NCI-H2029 treated with DMSO at 0.1 percent for 48 hours (cell line): ENCODE measurements at places on chromosomes 5 and 9.
A peak's percentile ranks its signal among the peaks of the same experiment; 100 is the strongest.

GRCh38 chr5:41517909-41518308 is 7.5 kb upstream of the PLCXD3 start:
- no peak for DNase-seq

GRCh38 chr5:154477382-154478223 is 424 bp downstream of the HAND1 start:
- no peak for DNase-seq

- DNase-seq: no peak
Observed at GRCh38 chr9:87659534-87660419, 66.1 kb upstream of the CTSL start.

- DNase-seq: no peak
Observed at GRCh38 chr9:111839387-111839786, 44.6 kb upstream of the SHOC1 start.

DNA sequence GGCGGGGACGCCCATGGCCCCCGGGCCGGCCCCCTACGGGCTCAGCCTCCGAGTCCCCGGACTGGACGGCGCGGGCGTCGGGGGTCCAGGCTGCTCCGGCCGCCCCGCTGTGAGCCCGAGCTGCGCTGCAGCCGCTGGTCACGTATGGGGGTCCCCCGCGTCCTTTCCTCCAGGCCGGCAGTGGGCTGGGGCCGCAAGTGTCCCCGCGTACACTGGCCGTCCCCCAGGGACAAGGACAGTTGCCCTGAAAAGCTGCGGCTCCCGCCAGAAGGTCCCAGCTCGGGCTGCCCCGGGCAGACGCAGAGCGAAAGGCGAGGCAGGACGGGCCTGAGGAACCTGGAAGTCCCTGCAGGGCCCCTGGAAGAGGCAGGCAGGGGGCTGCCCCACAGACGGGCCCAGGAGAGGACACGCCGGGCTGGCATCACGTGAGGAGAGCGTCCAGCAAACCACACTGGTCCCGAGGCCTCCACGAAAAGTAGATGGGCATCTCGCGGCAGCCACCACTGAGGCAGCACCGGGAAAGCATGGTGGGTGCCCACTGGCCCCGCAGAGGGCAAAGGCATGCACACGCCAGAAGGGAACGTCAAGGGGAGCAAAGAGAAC is 3.3 kb upstream of the NKD2 start:
- no peak for DNase-seq

DNA sequence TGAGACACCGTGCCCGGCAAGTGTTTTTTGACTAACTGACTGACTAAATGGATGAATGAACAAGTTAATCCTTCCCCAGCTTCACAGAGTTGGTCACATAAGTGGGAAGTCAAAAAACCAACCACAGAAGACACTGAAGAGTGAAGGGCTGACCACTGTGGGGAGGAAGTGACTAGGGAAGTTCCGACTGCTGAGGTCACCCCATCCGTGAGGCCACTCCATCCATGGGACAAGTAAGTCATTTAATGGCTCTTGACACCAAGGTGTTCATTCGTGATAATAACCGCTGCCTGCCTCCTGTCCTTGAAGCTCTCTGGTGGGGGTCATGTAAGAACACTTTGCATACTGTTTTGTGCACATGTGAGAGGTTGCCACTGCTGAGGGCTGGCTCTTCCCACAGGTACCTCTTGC is 22.2 kb upstream of the CXCL14 start:
- DNase-seq: no peak

DNA sequence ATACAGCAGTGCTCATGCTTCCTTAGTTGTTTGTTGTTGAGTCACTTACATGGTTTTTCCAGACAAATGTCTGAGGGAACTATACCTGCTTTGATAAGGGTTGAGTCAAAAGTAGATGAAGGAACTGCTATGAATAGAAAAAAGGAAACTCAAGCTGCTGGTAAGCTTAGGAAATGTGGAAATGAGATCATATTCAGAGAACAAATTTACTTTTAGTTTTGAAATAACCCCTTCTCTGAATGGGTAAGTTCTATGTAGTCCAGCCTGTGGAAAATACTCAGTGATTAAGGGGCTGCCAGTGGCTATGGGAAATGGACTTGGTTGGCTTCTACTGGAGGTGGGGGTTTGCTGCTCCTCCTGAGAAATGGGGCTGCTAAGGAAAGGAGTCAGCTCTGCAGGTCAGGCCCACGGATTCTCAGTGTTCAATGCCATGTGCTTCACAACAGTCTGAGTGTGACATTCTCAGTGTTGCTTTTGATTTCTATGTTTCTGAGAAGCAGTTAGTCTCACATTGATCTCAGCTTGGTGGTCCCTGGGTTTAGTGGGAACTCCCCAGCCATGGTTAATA is 47.7 kb upstream of the GLRX start:
- DNase-seq: no peak

- DNase-seq: no peak
Observed at GRCh38 chr5:79088507-79088906, 18.9 kb downstream of the BHMT2 start.

- peak; percentile 46 for DNase-seq
Observed at GRCh38 chr5:5188376-5189050, 48.4 kb downstream of the ADAMTS16 start.

GRCh38 chr5:173697931-173698579 is 81.6 kb upstream of the BOD1 start:
- no peak for DNase-seq

DNA sequence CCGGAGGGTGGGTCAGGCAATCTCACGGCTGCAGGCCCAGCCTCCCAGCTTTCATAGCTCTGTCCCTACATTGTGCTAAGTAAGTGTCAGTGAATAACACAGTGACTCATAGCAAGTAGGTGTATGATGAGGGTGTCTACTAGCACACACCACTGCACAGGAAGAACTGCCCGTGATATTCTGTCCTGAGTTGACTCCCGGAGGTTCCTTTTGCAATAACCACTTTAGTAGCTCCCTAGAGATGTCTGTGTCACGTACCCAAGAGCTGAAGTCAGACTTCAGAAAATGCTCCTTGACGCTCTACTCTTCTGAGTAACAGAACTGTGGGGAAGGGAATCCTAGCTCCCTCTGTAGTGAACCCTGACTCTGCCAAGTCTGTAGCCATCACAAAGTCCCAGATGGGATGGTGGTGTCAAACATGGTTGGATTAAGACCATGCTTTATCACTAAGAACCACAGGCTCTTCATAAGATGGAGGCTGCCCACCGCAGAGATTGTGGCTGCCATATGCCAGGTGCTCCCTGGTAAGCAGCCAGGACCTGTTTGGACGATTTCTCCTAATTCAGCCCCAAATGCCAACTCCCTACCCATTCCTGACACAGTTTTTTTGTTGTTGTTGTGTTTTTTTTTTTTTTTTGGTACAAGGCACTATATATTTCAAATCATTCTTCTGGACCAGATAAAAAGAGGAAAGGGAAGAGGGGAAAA is 352.6 kb upstream of the PANK3 start:
- no peak for DNase-seq

DNA sequence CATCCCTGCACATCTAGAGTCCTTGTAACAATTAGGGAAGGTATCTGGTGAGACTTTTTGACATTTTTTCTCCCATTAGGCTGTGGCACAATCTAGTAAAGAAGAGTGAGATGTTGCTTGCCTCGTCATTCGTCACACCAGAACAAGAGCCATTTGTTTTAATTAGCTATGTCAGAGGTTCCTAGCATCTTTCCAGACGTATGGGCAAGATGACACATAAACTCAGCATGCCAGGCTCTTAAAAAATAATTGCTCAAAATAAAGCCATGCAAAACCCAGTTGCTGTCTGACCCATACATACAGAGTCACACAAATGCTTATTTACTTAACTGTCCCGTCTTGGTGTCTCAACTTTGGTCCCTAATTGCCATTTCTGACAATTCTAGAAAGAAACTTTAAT is 125.9 kb downstream of the TRPM3 start:
- DNase-seq: no peak

GRCh38 chr5:79480991-79481390 is 32.9 kb downstream of the HOMER1 start:
- no peak for DNase-seq

DNA sequence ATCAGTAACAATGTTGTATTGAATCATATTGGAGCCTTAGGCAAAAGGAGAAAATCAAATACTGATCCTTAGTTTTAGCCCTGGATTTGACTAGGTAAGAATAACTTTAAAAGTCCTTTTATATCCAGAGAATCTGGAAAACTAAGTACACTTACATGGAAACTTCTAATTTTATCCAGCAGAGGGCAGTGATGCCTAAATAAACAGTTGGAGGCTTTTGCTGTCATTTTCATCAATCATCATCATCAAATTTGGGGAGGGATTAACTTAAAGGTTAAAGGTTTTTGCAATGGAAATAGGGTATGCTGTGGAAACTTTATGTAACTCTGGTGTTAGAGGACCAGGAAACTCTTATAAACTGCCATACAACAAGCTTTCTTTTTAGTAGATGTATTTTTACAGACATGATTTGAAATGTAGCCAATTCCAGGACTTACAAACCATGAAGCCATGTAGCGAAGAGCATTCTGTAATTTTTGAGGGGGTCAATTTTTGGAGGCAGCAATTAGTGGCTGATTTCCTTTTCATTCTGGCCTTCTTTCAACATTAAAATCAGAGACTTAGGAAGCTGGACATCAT is 112.7 kb downstream of the OSTF1 start:
- peak; percentile 62 for DNase-seq

- no peak for DNase-seq
Observed at GRCh38 chr9:12920437-12920836, 145.6 kb downstream of the LURAP1L start.

DNA sequence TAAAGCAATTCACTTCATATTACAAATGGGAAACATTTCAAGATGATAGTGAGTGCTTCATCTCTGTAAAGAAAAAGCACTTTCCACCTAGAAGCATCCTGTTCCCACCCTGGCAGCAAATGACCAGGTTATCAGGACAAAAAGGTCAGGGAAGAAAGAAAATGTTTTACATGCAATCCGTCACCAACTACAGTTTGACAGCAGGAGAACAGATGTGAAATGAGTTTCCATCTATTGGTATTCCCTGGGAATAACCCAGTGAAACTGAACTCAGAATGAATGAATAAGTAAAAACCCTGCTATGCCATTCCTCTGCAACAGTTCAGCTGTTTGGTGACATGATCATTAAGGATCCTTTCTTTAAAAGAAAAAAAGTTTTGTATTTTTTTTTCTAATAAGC is 67.6 kb downstream of the HTR1A start:
- no peak for DNase-seq

DNA sequence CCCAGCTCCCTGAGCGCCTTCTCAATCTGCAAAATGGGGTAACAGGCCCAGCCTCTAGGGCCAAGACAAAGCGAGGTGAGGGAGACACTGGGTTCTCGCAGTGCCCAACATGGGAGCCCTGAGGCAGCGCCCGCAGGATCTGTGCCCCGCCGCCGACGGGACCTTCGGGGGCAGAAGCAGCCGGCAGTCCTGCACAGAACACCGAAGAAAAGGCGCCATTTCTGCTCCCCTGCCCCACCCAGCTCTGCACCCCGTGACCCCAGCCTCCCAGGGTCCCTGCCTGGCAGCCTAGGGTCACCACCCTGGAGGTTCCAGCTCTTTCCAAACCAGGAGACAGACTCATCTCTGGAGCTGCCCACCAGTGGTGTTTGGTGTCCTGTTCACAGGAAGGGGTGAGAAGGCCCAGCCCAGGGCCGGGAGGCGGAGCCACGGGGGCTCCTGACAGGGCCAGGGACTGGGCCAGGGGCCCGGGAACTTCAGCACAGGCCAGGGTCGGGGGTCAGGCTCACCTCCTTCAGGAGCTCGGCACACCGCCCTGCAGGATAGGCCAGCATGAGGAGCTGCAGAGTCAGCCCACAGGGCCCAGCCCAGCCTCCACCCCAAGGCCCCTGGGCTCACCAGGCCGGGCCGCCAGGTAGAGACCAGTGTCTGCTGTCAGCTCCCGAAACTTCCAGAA is 3.3 kb downstream of the LCN8 start:
- DNase-seq: no peak

GRCh38 chr5:16983022-16983639 is 47.0 kb upstream of the MYO10 start:
- no peak for DNase-seq

GRCh38 chr5:57034201-57034916 is 82.4 kb upstream of the MIER3 start:
- DNase-seq: no peak

DNA sequence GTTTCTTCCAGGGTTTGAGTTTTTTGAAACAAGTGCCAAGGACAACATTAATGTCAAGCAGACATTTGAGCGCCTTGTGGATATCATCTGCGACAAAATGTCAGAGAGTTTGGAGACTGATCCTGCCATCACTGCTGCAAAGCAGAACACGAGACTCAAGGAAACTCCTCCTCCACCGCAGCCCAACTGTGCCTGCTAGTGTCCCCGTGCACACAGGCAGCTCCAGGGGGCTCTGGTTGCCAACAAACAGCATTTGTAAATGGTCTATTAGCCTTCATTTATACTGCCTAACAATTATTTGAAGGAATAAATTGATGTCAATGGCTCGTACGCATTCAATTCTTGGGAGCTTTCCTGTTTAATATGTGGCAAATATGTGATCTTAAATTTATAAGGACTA is 268.3 kb downstream of the RAB3C start:
- no peak for DNase-seq

- no peak for DNase-seq
Observed at GRCh38 chr9:127754099-127755060, 19.3 kb upstream of the TOR2A start.

GRCh38 chr5:172111852-172112225 is 76.2 kb downstream of the STK10 start:
- DNase-seq: no peak

DNA sequence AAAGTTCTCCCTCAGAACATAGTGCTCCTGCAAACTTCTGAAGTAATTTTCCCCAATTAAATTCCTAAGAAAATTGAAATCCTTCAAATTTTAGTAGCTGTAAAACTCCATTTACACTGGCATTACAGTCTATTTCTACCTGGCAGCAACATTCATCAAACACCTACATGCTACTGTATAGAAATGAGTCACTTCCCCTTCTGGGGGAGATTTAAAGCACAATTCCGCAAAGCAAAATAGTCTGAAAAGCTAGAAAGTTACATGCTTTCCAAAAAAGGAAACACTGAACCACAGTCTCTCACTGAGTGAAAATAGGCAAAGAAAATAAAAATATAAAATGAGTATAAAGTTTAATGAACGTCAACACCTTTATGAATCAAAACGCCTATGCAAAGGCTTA is 43.3 kb downstream of the MCTP1 start:
- DNase-seq: no peak

GRCh38 chr5:176499273-176499672 is 37.9 kb downstream of the RNF44 start:
- no peak for DNase-seq

DNA sequence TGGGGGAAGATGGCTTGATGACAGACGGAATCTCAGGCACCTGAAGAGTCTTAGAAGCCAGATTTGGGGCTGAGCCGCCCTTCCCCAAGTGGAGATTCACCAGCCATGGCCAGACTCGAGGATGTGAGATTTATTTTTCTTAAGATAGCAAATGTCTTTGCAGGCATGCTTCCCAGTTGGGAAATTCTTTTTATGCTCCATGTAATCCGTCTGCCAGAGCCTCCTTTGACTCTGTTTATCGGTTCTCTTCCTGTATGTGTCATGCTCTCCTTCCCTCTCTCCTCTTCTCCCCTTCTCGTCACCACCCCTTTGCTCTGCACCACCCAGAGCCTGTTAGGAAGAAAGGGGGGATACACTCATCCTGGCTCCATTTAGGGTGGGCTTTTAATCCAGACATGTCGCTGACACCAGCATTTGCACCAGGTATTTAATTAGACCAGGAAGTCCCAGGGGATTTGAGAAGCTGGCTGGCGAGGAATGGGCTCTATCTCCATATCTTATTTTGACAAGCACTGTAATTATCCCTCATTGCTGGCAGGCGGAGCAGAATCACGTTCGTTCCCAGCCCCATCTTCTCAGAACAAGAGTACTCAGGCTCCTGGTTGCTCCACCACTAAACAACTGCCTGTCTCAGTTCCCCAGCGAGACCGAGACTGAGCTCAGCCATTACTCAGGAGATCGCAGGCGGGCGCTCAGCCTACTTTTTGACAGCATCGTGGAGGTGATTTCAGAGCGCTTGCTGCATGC is 50.9 kb downstream of the KCNIP1 start:
- DNase-seq: no peak
